Fibroblast of upper back skin (primary cell): ENCODE measurements at places on chromosomes 7 and 10.

- no peak for DNase-seq
Measured at GRCh38 chr7:129279757-129280156, 54.9 kb downstream of the AHCYL2 start.

- no peak for DNase-seq
Measured at GRCh38 chr7:25586513-25586912, 358.2 kb upstream of the NPVF start.

- peak; percentile 60 for DNase-seq
Measured at GRCh38 chr7:7761340-7761973, 43.0 kb upstream of the RPA3 start.

DNA sequence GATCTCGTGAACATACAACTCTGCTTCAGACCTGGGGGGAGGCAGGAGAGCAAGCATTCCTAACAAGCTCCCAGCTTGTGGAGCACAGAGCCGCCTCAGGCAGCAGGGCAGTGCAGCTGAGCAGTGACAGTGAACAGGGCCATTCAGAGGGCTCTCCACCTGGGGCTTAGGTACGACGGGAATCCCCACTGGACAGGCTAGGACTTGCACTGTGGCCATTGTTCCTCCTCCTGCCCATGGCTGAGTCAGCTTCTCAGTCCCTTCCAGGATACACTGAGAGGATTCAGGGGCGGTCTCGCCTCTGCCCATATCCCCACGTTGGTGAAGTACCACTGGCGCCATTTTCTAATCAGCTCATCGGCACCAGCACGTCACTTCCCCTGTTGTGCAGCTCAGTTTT lies 71.1 kb downstream of the FIGNL1 start:
- no peak for DNase-seq

GRCh38 chr7:54813398-54813797 lies 54.4 kb upstream of the SEC61G start:
- DNase-seq, result no peak

- peak; percentile 41 for DNase-seq
Measured at GRCh38 chr10:125093199-125093973, 67.0 kb downstream of the CTBP2 start.

DNA sequence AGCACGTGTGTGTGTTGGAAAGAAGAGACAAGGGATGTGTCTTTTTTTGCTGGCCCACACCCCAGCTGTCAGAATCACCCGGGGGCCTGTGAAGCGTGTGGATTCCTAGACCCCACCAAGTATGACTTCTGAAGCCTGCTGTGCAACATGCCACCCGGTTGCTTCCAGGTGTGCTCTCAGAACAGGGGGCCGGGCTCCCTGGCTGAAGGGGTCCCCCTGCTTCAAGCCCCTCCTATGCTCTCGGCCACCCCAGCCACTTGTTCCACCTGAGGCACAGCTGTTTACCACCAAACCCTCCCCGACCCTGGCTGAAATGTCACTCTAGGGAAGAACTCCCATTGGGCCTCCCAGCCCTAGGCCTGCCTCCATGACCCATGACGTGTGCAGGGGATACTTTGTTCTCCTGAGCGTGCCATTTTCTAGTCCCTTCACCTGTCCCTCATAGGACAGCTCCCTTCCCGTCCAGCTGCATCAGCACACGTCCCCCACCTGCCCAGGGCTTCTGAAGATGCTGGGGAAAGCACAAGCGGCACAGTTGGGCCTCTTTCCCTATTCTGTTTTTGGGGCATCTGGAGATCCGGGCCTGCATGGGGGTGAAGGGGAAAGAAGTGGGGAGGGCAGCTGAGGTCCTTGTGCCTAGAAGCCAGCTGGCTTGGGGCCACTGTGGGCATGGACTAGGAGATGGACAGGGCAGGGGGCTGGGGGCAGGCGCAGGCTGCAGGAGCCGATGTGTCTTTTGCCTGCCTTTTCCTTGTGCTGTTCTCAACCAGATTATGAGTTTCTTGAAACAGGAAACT lies 33.3 kb downstream of the CRHR2 start:
- no peak for DNase-seq

GRCh38 chr7:139940866-139941265 lies 111.8 kb downstream of the TBXAS1 start:
- no peak for DNase-seq

GRCh38 chr10:124283949-124284250 lies 134.8 kb downstream of the OAT start:
- no peak for DNase-seq

GRCh38 chr10:15223174-15223573 lies 54.7 kb upstream of the NMT2 start:
- DNase-seq, result peak; percentile 86

DNA sequence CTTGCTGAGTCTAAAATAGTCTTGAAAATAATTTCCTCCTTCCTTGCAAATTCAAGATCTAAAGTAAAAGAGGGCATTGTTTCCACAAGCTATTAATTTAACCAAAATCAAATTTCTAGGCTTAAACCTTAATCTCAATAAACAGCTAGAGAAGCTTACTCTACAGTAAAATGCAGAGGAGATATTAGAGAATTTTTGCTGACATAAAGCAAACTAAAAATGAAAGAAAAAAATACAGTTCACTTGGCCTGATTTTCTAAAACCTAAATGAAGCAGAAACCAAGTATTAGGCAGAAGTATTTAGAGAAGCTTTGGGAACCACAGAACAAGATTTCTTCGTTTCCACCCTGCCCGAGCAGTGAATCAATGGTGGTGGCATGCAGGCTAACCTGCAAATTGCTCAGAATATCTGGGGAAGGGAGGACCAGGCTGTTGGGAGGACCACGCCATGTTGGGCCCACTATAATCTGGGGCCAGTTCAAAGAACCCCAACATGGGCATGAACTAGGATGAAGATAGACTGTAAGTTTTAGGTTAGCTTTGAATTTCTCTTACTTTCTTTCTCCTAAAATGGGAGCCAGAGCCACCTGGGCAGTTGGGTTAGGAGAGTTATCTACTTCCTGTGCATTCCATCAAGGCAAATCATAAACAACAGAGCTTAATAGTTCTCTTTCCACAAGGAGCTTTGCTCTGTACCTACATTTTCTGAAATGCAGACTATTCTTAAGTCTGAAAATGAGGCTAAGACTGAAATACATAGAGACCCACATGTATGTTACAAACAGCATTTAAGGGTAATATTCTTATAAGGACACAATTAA lies 4.1 kb downstream of the LAMB1 start:
- peak; percentile 46 for DNase-seq

DNA sequence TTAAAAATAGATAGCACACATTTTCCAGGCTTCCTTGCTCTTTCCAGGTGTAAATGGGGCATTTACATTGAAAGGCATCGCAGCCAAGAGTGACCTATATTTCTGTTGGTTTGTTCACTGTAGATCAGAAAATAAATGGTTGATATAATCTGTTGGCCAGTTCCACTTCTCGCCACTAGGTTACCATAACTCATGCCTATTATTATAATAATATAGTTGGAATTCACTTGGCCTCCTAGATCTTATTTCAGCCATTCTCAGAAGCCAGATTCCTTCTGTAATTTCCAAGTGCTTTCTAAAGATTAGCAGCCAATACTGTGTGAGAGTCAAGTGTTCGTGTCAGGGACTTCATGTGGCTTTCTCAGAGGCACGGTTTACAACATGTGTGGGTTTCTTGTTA lies 179.5 kb downstream of the DNAH11 start:
- DNase-seq, result no peak

- DNase-seq, result peak; percentile 82
Measured at GRCh38 chr10:91597197-91597881, 35.5 kb downstream of the PPP1R3C start.

GRCh38 chr7:106056513-106057203 lies 55.5 kb downstream of the SYPL1 start:
- peak; percentile 70 for DNase-seq

DNA sequence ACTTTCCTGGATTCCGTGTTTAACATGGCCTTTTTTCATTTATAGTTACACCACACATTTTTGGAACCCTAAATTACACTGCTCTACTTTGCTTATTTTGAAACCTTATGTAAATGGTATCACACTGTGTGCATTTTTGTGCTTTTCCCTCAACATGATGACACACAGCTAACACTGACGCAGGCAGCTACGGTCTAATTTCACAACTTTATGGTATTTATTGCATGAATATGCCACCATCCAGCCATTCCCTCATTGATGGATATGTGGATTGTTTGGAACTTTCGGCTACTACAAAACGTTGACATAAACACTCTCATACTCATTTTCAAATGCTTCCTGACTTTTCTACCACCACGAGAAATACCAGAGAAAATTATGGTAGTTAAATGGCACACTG lies 6.9 kb downstream of the PAPOLB start:
- DNase-seq, result no peak

- DNase-seq, result no peak
Measured at GRCh38 chr10:822197-822596, 109.3 kb downstream of the LARP4B start.

- DNase-seq, result no peak
Measured at GRCh38 chr7:29306319-29306991, 111.9 kb downstream of the CHN2 start.

- no peak for DNase-seq
Measured at GRCh38 chr7:111982804-111983203, 223.4 kb downstream of the DOCK4 start.

GRCh38 chr10:117741524-117741923 lies 199.0 kb downstream of the EMX2 start:
- no peak for DNase-seq

DNA sequence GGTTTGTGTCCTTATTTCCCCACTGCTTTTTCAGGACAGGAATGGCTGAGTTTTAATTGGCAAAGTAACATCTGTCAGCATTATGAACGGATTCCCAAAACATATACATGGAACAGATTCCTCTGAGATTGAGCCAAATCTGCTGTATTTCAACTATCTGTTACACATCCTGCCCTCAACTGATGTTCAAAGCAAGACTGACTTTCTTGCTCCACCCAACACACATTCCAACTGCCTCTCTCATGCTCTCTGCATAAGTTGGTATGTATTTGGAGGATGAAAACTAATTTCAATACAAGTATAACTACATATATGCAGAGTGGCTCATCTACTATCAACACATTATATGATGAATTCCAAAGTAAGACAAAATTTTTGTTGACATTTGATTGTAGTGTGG lies 342.2 kb downstream of the GATA3 start:
- DNase-seq, result peak; percentile 83
